ENCODE measurements at places on chromosomes 4 and X. TPM values are rescaled to one million over a fixed set of nuclear protein-coding genes. Genes with fewer than 3 reads are reported as not detected.

The GYG2 gene
- total RNA-seq, result 26.1 TPM

The HTR2C gene
- total RNA-seq, result 47.4 TPM

The ATP8A1 gene
- 247 TPM for total RNA-seq

The CACNA1F gene
- under 0.01 TPM for total RNA-seq

The SYP gene
- 83.5 TPM for total RNA-seq

The STARD8 gene
- total RNA-seq, result 9.3 TPM

The KDM5C gene
- total RNA-seq, result 82.0 TPM

The KIF4A gene
- 6.3 TPM for total RNA-seq

The ERAS gene
- not detected for total RNA-seq

The PROM1 gene
- total RNA-seq, result 18.8 TPM

The LANCL3 gene
- 11.2 TPM for total RNA-seq

The OTOP1 gene
- total RNA-seq, result not detected

DNA sequence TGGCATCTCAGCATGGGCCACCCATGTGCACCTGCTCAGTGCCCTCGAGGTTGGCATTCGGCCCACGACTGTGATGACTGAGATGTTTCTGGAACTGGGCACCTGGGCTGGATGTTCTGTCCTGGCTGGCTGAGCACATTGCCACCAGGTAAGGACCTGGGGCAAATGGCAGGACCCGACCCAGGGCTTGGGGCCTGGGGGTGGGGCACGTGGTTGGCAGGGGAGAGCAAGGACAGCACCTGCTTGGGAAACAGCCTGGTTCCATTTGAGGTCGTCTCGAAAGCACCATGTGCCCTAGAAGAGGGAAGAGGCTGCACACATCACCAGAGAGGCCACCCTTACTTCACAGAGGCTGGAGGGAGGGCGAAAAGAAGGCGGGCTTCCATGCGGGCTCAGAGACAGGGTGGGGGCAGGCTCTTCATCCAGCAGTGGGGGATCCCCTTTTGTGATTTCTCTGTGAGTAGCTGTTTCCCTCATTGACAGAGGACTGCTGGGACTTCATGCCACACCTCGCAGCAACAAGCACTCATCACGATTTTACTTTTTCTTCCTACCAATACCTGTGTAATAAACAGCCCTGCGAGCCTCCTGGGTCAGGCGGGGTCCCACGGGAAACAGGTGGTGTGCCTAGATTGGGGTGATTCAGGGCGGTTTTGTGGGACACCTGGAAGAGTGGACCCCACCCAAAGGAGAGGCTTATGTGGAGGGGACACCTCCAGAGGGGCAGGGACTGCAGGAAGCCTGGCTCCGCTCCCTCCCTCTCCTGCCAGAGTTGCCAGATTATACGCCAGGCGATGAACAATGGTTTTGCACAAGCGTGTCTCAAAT is 12.0 kb downstream of the TMEM187 start:
- DNase-seq, result no peak

GRCh38 chrX:115562480-115562847 is 1.5 kb downstream of the PLS3 start:
- DNase-seq, result no peak

DNA sequence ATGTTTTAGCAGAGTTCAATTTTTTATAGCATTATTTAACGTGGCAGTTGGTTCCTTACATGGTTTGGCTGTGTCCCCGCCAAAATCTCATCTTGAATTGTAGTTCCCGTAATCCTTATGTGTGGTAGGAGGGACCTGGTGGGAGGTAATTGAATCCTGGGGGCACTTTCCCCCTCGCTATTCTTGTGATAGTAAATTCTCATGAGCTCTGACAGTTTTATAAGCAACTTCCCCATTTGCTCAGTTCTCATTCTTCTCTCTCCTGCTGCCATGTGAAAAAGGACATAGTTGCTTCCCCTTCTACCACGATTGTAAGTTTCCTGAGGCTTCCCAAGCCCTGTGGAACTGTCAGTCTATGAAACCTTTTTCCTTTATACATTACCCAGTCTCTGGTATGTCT is 329.5 kb downstream of the GRIA2 start:
- no peak for DNase-seq

- no peak for DNase-seq
Measured at GRCh38 chr4:94169803-94170372, 37.8 kb upstream of the SMARCAD1 start.

GRCh38 chr4:110654254-110654635 is 31.4 kb upstream of the PITX2 start:
- DNase-seq, result no peak

GRCh38 chrX:139211568-139212182 is 318.9 kb upstream of the F9 start:
- no peak for DNase-seq

DNA sequence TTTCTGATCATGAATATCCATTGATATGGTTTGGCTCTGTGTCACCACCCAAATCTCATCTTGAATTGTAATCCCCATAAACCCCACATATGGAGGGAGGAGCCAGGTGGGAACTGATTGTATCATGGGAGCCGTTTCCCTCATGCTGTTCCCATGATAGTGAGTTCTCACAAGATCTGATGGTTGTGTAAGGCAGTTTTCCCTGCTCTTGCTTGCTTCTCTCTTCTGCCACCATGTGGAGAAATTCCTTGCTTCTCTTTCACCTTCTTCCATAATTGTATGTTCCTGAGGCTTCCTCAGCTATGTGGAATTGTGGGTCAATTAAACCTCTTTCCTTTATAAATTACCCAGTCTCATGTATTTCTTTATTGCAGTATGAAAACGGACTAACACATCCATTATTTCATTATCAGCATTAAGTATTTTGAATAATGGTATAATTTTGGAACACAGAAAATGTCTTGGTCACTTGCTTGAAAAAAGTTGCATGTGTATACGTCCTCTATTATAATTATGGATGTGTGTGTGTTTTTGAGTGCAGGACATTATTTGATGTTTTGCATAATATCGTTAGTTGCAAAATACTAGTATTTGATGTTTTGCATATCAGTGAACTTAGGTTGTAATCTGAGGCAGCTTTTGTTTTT is 334.6 kb downstream of the PCDH10 start:
- peak; percentile 6 for DNase-seq

DNA sequence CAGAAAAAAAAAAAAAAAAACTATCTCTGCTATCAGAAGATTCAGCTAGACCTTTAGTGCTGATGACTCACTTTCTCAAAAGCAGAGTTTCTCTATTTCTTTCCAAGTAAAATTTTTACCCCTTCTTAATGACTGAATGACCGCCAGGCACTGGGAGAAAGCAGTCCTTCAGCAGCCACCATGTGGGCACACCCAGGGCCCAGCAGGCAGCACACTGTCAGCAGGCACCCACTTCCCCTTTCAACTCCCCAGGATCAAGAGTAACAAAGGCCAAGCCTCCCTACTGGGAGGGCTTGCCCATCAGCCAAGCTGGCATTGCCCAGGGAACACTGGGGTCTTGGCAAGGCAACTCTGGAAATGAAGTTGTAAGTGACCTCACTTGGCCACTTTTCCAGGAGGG is 201.9 kb upstream of the MAMLD1 start:
- no peak for DNase-seq

GRCh38 chr4:41425650-41426049 is 112.3 kb upstream of the LIMCH1 start:
- peak; percentile 34 for DNase-seq

- DNase-seq, result no peak
Measured at GRCh38 chrX:42943051-42943974, 165.3 kb upstream of the PPP1R2C start.

DNA sequence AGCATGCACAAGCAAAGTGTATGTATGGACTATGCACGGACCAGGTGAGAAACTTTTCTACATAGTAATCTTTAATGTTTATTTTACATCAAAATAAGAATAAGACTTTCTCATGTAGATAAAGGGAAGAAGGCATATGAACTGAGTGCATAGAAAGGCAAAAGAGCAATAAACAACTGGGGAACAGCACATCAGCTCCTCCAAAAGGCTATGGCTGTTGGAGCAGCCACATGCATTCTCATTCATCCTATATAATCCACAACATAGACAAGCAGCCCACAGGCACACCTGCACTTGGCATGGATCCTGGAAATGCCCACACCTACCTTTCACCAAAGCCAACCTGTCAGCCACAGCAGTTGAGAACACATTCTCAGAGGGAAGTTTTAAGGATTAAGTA is 586.9 kb upstream of the INTU start:
- DNase-seq, result no peak

DNA sequence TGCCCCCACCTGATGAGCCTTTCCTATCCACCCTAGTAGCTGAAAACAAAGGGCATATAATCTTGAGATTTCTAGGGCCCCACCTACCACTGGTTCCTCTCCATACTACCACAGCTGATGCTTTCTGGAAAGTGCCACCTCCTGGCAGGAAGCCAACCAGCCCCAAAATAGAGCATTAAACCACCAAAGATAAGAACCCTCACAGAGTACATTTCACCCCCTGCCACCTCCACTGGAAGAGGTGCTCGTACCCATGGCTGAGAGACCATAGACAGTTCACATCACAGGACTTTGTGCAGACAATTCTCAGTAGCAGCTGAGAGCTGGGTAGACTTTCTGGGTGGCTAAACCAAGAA is 94.1 kb downstream of the IRS4 start:
- no peak for DNase-seq

- DNase-seq, result no peak
Measured at GRCh38 chr4:7194251-7195140, 2.2 kb downstream of the SORCS2 start.

Data from spinal cord (tissue), 10 donors.